ENCODE measurements at places on chromosomes 11 and 22. TPM values are rescaled to one million over a fixed set of nuclear protein-coding genes. Genes with fewer than 3 reads are reported as not detected.

Gene KCNJ11
- 0.81 TPM for total RNA-seq

Gene EXPH5
- total RNA-seq, result 0.02 TPM

Gene OR8K5
- total RNA-seq, result not detected

Gene RAB38
- total RNA-seq, result 0.13 TPM

Gene SELENOM
- 2.4 TPM for total RNA-seq

Gene ELFN2
- not detected for total RNA-seq

Gene FXYD6
- not detected for total RNA-seq

Gene SBF2
- total RNA-seq, result 29.9 TPM

Gene ANO1
- not detected for total RNA-seq
